ENCODE measurements at places on chromosomes 6 and 20.

DNA sequence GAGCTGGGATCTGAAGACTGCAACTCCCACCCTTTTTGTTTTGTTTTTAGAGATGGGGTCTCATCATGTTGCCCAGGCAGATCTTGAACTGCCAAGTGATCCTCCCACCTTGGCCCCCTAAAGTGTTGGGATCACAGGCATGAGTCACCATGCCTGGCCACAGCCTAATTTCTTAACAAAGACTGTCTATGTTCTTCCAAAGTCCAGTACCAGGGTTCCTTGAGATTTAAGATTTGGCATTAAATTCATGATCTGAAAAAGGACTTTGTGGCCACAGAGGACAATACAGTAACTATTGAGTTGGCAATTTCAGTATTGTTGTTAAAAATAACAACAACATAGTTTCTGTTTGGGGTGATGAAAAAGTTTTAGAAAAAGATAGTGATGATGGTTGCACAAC lies 28.7 kb upstream of the BEND3 start:
- no peak for DNase-seq

DNA sequence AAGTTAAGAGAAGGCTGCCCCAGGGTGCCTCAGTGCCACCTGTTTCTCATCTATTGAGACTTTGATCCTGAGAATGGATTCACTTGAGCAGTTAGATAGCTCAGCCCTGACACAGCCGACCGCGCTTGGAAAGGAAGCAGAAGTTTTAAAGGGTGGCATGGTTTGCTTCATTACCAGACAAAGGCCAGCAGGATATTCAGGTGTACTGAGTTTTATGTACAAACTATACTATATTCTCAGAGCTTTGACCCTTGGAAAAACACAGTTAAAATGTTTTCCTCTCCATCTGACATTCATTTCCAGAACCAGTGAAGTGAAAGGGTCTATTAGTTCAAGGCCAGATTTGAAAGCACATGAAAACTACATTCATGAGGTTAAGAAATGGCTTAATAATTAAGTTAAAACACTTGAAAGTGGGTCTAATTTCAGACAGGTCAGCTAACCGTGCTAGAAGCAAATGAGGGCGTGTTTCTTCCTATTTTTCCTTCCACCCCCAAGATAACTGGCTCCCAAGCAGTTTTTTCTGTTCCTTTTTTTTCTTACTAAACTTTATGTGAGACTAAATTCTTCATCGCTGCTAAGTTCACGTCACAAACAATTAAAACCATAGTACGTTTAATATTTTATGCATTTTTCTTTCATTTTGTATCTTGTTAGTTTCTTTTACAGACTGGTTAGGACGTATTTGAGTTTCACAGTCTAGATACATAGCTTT lies 385.3 kb upstream of the SOX4 start:
- no peak for DNase-seq

- DNase-seq: no peak
These were observed 79.9 kb upstream of the MPC1 start for GRCh38 chr6:166462461-166463135.

- DNase-seq: no peak
These were observed 574.4 kb downstream of the RNF144B start for GRCh38 chr6:18961566-18961965.

GRCh38 chr6:131982740-131983259 lies 31.6 kb upstream of the CCN2 start:
- no peak for DNase-seq
